Activated naive CD8-positive, alpha-beta T cell treated with anti-CD3 and anti-CD28 coated beads, Interleukin-2, amount 50 U/mL, for 24 hours (primary cell): ENCODE measurements at places on chromosomes 6 and 20.

DNA sequence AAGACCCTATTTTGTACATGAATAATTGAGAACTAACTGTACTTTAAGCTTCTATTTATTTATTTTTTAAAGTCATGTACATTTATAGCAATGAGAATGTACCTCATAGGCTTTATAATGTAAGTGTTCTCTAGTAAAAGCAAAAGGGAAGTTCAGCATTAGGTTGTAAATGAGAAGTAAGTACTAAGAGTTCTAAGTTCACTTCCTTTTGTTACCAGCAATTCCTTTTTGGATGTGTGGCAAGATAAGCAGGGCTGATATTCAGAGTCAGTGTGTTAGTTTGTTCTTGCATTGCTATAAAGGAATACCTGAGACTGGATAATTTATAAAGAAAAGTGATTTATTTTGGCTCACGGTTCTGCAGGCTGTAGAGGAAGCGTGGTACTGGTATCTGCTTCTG, 54.0 kb upstream of the CCN2 start:
- no peak for DNase-seq

GRCh38 chr6:19410481-19410880, 426.7 kb upstream of the ID4 start:
- DNase-seq, result no peak

DNA sequence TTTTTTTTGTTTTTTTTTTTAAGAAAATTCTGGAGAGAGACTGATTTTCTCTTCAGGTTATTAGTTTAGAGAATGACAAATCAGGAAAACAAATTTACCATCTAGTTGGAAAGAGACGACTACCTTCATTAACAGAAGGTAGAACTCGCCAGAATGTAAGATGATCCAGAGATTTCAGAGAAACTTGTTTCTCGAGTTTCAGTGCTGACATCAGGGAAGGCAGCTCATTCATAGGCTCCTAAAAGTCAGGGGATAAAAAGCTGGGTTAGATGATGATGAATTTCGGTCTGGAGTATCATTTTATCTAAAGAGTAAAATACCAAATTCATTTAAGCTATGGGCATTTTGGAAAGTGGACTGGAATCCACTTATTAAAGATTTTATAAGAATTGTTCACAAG, 27.9 kb downstream of the ZNF334 start:
- no peak for DNase-seq

DNA sequence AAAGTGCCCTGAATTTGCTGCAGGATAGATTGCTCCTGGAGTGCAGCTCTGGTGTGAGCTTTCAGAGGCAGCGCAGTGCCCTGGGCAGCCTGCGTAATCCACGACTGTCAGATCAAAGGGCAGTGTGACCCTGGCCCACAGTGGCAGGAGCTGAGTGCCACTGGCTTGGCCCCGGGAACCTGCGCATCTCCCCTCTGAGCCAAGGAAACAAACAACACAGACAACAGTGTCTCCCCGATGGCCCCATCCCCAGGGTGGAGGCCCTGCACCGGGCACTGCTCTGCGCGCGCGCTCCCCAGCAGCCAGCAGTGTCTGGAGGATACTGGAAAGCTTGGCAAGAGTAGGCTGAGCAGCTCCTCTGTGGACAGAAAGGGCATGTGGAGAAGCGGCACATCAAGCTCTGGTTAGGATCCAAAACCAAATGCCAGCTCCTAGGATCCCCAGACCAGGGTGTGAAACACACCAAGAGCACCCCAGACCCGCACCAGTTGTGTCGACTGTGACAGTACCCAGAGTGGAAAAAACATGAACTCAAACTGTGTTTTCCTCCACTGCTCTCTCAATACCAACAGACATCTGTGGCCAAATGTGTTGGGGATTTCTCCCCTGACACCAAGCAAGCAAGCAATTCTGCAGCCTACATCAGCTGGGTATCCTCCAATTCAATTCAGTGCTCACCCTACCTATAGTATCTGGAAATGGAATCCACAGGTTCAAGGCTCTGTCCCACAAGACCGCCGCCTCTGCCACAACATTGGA, 26.7 kb downstream of the RBCK1 start:
- no peak for DNase-seq

GRCh38 chr6:138107752-138108592, 753 bp upstream of the PERP start:
- DNase-seq, result peak; percentile 9

GRCh38 chr20:16350465-16350864, 222.8 kb downstream of the KIF16B start:
- no peak for DNase-seq

- DNase-seq, result no peak
Measured at GRCh38 chr6:189676-190075, 102.6 kb upstream of the DUSP22 start.

- DNase-seq, result no peak
Measured at GRCh38 chr6:106160189-106160588, 74.1 kb downstream of the PRDM1 start.

GRCh38 chr6:100573166-100573565, 108.4 kb upstream of the SIM1 start:
- no peak for DNase-seq

GRCh38 chr6:152734630-152735029, 16.0 kb upstream of the VIP start:
- DNase-seq, result no peak

- DNase-seq, result peak; percentile 59
Measured at GRCh38 chr20:23419995-23420901, 1.0 kb downstream of the NAPB start.

DNA sequence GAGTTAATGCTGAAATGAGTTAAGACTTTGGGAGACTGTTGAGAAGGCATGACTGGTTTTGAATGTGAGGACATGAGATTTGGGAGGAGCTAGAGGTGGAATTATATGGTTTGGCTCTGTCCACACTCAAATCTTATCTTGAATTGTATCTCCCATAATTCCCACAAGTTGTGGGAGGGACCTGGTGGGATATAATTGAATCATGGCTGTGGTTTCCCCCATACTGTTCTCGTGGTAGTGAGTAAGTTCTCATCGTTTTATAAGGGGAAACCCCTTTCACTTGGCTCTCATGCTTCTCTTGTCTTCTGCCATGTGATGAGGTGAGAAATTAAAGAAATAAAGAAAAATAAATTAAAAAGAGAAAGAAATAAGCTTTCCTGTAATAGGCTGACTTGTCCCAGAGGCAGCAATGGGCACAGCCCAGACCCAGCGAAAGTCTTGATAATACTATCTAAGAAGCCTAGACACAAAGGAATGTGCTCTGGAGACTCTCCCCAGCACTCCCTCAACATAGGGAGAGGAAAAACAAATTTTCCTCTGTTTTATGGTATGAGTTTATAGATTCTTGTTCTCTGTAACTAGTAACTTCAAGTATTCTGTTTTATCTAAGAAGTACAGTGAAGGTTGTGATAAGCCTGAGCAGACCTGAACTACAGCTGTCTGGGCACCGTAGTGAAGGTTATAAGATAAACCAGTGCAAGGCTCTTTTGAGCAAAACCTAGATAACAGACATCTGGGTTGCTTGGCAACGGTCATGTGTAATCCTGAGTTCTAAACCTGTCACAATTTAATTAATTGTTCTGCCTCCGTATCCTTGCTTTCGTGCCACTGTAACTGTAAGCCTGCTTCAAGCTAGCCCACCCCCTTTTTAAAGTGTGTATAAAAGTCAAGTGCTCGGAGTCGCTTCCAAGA, 88.9 kb upstream of the ECI2 start:
- no peak for DNase-seq

GRCh38 chr20:63700199-63701050, 4.0 kb downstream of the TNFRSF6B start:
- DNase-seq, result no peak

GRCh38 chr6:152750694-152751093, at the start of gene VIP:
VIP (plus strand) TSS chr6:152750797; CDS start chr6:152752178, 1,381 bp downstream.
- no peak for DNase-seq

- DNase-seq, result no peak
Measured at GRCh38 chr6:69305456-69305855, 491.4 kb downstream of the LMBRD1 start.

GRCh38 chr6:105257340-105257739, 77.5 kb upstream of the POPDC3 start:
- no peak for DNase-seq

- DNase-seq, result no peak
Measured at GRCh38 chr6:125027287-125027686, 65.0 kb downstream of the RNF217 start.

DNA sequence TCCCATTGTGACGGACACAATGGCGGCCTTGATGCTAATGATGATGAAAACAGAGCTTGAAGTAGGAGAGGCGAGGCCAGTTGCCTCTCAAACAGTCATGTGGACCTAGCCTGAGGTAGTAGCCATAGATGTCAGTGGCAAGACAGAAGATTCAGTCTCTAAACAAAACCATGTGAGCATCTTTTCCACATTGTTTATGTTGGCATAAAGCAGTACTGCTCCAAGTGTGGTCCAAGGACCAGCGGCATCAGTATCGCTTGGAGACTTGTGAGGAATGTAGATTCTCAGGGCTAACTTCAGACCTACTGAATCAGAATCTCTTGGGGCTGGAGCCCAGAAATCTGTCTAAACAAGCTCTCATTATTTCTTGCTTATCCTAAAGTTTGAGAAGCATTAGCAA, 312.8 kb upstream of the JAG1 start:
- DNase-seq, result no peak

GRCh38 chr20:41608606-41609005, 9.6 kb downstream of the CHD6 start:
- no peak for DNase-seq

DNA sequence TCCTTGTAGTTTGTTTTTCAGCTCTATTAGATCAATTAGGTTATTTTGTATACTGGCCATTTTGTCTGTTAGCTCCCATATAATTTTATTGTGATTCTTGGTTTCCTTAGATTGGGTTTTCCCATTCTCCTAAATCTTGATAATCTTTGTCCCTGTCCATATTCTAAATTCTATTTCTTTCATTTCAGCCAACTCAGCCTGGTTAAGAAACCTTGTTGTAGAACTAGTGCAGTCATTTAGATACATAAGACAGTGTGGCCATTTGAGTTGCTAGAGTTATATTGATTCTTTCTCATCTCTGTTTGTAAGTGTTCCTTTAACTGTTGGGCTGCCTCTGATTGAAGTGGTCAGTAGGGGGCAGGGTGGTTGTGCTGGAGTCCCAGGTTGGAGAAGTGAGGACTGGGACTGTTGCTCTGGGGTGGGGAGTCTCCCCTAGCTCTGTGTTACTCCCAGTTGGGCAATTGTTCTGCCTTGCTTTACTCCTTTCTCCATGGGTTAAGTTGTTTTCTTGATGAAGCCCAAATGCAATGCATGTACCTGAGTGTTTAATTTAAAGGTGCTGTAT, 98.8 kb upstream of the NRN1 start:
- no peak for DNase-seq

DNA sequence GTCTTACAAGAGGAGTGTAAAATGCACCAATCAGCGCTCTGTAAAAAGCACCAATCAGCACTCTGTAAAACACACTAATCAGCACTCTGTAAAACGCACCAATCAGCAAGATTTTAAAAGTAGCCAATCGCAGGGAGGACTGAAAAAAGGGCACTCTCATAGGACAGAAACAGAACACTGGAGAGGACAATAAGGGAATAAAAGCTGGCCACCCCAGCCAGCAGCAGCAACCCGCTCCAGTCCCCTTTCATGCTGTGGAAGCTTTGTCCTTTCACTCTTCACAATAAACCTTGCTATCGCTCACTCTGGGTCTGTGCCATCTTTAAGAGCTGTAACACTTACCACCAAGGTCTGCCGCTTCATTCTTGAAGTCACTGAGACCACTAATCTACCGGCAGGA, 1.7 kb upstream of the AIG1 start:
- no peak for DNase-seq

- no peak for DNase-seq
Measured at GRCh38 chr6:157602521-157603295, 220.3 kb upstream of the SNX9 start.

DNA sequence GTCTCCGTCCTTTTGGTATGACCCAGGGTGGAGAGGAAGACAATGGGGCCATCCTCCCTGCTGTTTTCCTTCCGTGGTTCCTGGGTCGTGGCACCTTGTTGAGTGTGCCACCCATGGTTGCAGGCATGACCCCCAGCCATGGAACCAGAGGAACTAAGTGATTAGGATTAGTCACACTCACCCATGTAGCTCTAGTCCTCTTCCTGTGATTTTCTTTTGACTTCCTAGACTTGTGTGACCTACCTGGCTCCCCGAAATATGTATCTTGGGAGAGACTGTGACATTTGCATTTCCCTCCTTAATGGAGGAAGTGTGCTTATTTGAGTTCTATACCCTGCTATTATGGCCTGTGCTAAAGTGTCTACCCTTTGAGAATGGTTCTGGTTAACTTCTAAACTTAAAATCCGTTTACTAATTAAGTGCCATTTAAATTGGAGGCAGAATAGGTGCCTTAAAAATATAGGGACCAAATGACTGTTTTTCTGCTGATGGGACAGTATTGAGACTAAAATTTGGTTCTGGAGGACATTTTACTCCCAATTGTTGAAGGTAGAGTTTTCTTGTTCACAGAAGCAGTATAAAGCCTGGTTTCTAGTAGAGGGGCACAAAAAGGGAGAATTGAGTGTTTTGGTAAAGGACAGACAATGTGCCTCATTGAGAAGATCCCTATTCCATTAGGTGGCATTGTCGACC, 545.6 kb downstream of the HDGFL1 start:
- no peak for DNase-seq

DNA sequence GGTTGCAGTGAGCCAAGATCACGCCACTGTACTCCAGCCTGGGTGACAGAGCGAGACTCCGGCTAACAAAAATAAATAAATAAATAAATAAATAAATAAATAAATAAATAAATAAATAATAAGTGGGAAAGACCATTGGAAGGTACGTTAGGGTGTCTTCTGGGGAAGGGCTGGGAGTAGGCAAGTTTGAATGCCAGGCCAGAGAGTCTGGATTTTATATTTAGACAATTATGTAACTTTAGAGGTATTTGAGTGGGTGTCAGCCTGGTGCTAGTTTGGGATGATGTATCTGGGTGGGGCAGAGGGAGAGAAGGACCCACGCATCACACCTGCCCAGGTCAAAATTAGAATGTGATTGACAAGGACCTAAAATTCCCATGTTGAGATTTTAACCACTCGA, 108.5 kb upstream of the PRND start:
- no peak for DNase-seq

GRCh38 chr6:166437661-166438060, 54.9 kb upstream of the MPC1 start:
- DNase-seq, result no peak

- DNase-seq, result no peak
Measured at GRCh38 chr6:109348226-109348625, 34.0 kb downstream of the CD164 start.

DNA sequence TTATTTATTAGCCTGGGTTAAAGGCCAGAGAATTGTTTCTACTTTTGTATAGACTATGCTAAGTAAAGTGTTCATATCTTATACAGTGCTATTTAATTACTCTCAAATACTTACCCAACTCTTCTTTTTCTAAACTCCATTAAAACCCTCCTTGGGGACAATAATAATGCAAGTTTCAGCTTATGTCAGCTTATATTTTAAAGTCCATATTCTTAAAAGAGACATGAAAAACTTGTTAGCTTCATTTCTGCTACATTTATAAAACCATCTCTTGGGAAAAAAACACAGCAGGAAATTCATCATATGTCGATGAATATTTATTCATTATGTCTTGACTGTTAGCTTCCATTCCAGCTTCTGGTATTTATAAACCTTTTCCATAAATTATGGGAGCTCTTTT, 71.9 kb upstream of the SDHAF4 start:
- no peak for DNase-seq

- DNase-seq, result peak; percentile 1
Measured at GRCh38 chr6:112879920-112880413, 532.8 kb downstream of the RFPL4B start.

- no peak for DNase-seq
Measured at GRCh38 chr6:63923139-63923739, 287.6 kb downstream of the PHF3 start.
